Renal pelvis (tissue), 12 donors: ENCODE measurements at places on chromosomes 3 and 15. TPM values are rescaled to one million over a fixed set of nuclear protein-coding genes. Genes with fewer than 3 reads are reported as not detected.

The RETNLB gene
- polyA plus RNA-seq = not detected

The ABHD5 gene
- polyA plus RNA-seq = 19.0 TPM

The TP63 gene
- polyA plus RNA-seq = 2.0 TPM

The FYCO1 gene
- polyA plus RNA-seq = 19.1 TPM

The TMEM40 gene
- 3.7 TPM for polyA plus RNA-seq
